ENCODE measurements at places on chromosomes 2 and 18. TPM values are rescaled to one million over a fixed set of nuclear protein-coding genes. Genes with fewer than 3 reads are reported as not detected.

IRS1 gene
- 7.4 TPM for total RNA-seq

SLC5A7 gene
- 0.05 TPM for total RNA-seq

GRCh38 chr2:207229161-207229560 is 63.4 kb upstream of the KLF7 start:
- H3K4me3 ChIP-seq, result no peak overlapping the region
- DNase-seq, result no peak
- H3K27me3 ChIP-seq, result no peaks in the 10 kb centered on the region
- H3K27ac ChIP-seq, result no peak overlapping the region

GRCh38 chr18:28576941-28577340 is 400.0 kb upstream of the CDH2 start:
- no peak overlapping the region for H3K27ac ChIP-seq
- H3K27me3 ChIP-seq, result no peaks in the 10 kb centered on the region
- H3K4me1 ChIP-seq, result no peaks in the 10 kb centered on the region
- no peak for DNase-seq
- H3K4me3 ChIP-seq, result no peak overlapping the region

- H3K36me3 ChIP-seq, result no peaks in the 10 kb centered on the region
- H3K27ac ChIP-seq, result no peak overlapping the region
- H3K27me3 ChIP-seq, result peaks cover 3% of the 10 kb centered on the region
- no peak overlapping the region for H3K4me3 ChIP-seq
- H3K4me1 ChIP-seq, result no peaks in the 10 kb centered on the region
Measured at GRCh38 chr2:235553291-235553690, 59.4 kb downstream of the AGAP1 start.

DNA sequence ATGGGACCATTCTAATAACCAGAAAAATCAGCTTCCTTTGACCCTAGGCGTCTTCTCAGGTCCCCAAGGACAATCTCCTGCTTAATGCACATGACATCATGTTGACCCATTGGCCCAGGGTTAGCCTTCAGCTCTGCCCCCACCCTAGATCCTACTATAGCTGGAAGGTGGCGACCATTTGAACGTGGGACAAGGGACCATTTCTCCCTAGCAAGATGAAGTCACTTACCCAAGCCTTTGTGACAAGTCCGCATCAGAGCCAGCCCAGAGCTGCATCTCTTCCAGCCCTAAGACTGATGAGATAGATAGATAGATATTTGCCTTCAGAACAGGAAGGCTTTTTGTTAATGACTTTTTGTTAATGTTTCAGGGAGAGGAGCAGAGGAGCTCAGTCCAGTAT is 28.2 kb upstream of the TAF1B start:
- no peak overlapping the region for H3K27ac ChIP-seq
- no peak for DNase-seq
- no peak overlapping the region for H3K4me3 ChIP-seq

- no peaks in the 10 kb centered on the region for H3K27me3 ChIP-seq
- no peaks in the 10 kb centered on the region for H3K4me1 ChIP-seq
- H3K27ac ChIP-seq, result no peak overlapping the region
- H3K36me3 ChIP-seq, result no peaks in the 10 kb centered on the region
- no peak overlapping the region for H3K4me3 ChIP-seq
- no peak for DNase-seq
Measured at GRCh38 chr2:162149940-162150339, 2.1 kb downstream of the GCG start.

NEU2 gene
- not detected for total RNA-seq

MERTK gene
- 5.7 TPM for total RNA-seq

DNA sequence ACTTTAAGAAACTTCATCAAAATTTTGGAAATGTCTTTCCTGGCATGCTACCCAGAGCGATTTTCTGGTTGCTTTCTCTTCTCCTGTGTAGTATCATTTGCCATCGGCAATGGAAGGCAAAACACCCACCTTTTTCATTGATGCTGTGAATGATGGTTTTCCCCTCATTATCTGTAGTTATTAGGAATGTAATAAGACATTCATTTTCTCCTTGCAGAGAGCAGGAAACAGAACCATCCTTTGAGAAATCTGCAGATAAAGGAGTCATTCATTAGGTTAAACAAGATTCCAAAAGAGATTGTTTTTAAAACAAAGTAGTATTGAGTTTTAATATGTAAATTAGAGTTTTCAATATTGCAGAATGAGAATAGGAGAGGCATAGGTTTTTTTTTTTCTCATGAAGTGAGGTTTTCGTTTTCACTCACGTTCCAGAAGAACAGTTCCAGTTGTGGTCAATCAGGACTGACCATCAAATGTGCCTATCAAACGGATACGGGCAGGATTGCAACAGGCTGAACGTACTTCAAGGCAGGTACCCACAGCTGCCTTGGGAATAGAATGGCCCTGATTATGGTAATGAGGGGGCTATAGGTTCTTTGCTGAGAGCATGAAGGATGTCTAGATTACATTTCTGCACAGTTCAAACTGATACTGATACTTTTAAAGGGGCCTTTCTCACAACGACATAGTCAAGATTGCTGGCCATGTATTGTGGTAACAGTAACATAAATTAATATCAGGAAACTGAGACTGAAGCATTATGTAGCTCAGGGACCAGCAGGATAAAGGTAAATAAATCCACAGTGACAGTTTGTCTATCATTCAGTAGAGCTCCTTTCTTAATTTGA is 49.8 kb upstream of the PLA2R1 start:
- no peaks in the 10 kb centered on the region for H3K4me1 ChIP-seq
- H3K27me3 ChIP-seq, result no peaks in the 10 kb centered on the region
- DNase-seq, result no peak
- H3K27ac ChIP-seq, result no peak overlapping the region
- no peaks in the 10 kb centered on the region for H3K36me3 ChIP-seq

DNA sequence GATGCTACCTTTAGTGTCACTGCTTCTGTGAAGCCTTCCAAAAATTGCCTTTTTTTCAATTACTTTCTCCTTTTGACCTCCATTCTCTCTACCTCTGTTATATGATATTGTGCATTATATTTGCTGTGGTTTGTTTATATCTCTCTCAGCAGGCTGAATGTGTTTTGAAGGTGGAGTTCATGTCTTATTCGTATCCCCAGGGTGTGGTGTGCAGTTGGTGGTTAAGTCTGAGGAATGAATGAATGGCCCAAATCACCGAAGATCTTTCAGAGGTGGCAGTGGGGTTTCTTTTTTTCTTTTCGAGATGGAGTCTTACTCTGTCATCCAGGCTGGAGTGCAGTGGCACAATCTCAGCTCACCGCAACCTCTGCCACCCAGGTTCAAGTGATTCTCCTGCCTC is 53.5 kb upstream of the MAP4K3 start:
- no peak for DNase-seq
- no peaks in the 10 kb centered on the region for H3K36me3 ChIP-seq
- H3K4me3 ChIP-seq, result no peak overlapping the region
- H3K27me3 ChIP-seq, result no peaks in the 10 kb centered on the region
- H3K4me1 ChIP-seq, result no peaks in the 10 kb centered on the region
- no peak overlapping the region for H3K27ac ChIP-seq

PRLH gene
- not detected for total RNA-seq

GRCh38 chr2:119222863-119223520 is 642 bp upstream of the STEAP3 start:
- no peaks in the 10 kb centered on the region for H3K4me1 ChIP-seq
- H3K27ac ChIP-seq, result no peak overlapping the region
- no peak overlapping the region for H3K4me3 ChIP-seq
- no peak for DNase-seq

- no peaks in the 10 kb centered on the region for H3K27me3 ChIP-seq
- no peak overlapping the region for H3K4me3 ChIP-seq
- H3K4me1 ChIP-seq, result no peaks in the 10 kb centered on the region
- DNase-seq, result no peak
- no peaks in the 10 kb centered on the region for H3K36me3 ChIP-seq
- H3K27ac ChIP-seq, result no peak overlapping the region
Measured at GRCh38 chr2:236824836-236825235, 255.2 kb downstream of the ACKR3 start.

- H3K27ac ChIP-seq, result no peak overlapping the region
- H3K4me1 ChIP-seq, result no peaks in the 10 kb centered on the region
- H3K4me3 ChIP-seq, result no peak overlapping the region
- H3K27me3 ChIP-seq, result no peaks in the 10 kb centered on the region
- H3K36me3 ChIP-seq, result no peaks in the 10 kb centered on the region
Measured at GRCh38 chr2:210839450-210839849, 283.1 kb downstream of the CPS1 start.

DNA sequence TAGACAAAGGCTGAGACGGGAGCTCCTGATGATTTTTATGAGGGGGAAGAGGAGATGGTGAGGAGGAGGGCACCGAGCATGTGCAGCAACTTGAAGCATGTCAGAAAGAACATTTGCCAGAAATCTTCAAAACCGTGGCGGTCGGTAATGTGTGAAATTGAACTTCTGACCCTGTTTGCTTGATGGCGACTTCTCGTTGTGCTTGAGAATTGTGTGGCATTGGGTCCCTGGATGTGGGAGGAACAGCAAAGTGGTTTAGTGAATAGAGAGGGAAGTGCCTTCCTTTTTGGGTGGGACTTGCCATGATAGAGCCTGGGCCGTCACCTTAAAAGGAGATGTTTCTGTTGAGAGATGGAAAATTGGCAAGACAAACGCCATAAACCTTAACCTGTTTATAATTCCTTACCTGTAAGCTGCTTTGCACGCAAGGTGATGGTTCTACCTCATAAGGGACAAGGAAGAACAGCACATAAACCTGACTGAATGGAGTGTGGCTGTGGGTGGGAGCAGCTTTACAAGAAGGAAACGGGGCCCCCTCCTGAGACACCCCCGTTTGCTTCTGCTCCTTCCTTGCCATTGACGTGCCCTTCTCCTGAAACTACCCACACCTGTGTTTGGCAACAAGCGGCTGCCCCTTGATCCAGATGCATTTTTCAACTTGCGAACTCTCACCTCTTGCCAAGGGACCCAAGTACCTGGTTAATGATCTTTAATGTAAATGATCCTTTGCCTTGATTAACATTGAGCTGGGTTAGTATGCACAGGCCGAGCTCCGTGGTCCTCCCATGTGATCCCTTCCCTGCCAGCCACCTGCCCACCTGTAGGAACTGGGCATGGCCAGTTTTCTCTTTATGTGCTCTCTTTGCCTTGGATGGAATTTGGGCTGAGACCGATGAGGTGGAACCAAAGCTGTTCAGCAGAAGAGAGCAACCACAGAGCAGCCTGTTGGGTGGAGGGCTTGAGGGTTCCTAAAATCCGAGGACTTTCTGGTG is 153.2 kb downstream of the NEDD4L start:
- H3K4me1 ChIP-seq, result no peaks in the 10 kb centered on the region
- no peaks in the 10 kb centered on the region for H3K36me3 ChIP-seq
- no peaks in the 10 kb centered on the region for H3K27me3 ChIP-seq
- H3K4me3 ChIP-seq, result no peak overlapping the region
- DNase-seq, result no peak
- no peak overlapping the region for H3K27ac ChIP-seq

DUSP2 gene
- 60.0 TPM for total RNA-seq

- H3K27me3 ChIP-seq, result no peaks in the 10 kb centered on the region
- DNase-seq, result no peak
- no peak overlapping the region for H3K4me3 ChIP-seq
- no peaks in the 10 kb centered on the region for H3K4me1 ChIP-seq
Measured at GRCh38 chr2:173654896-173655265, 300.2 kb downstream of the CDCA7 start.

ZNF892 gene
- total RNA-seq, result 5.3 TPM

- H3K27ac ChIP-seq, result no peak overlapping the region
- H3K36me3 ChIP-seq, result no peaks in the 10 kb centered on the region
- no peak overlapping the region for H3K4me3 ChIP-seq
- DNase-seq, result no peak
- H3K27me3 ChIP-seq, result no peaks in the 10 kb centered on the region
Measured at GRCh38 chr2:159506764-159507440, 109.4 kb downstream of the BAZ2B start.

GRCh38 chr2:96864343-96865091 is 5.4 kb downstream of the SEMA4C start:
- H3K4me3 ChIP-seq, result no peak overlapping the region
- H3K4me1 ChIP-seq, result peaks cover 35% of the 10 kb centered on the region
- peaks cover 3% of the 10 kb centered on the region for H3K36me3 ChIP-seq

GRCh38 chr18:9042766-9043481 is 59.6 kb upstream of the NDUFV2 start:
- no peaks in the 10 kb centered on the region for H3K27me3 ChIP-seq
- H3K4me1 ChIP-seq, result no peaks in the 10 kb centered on the region
- no peak overlapping the region for H3K27ac ChIP-seq

RGPD4 gene
- 0.19 TPM for total RNA-seq

GRCh38 chr2:194363878-194364277 is 1293.1 kb upstream of the SLC39A10 start:
- no peaks in the 10 kb centered on the region for H3K4me1 ChIP-seq
- no peak overlapping the region for H3K27ac ChIP-seq
- H3K4me3 ChIP-seq, result no peak overlapping the region
- H3K36me3 ChIP-seq, result no peaks in the 10 kb centered on the region
- DNase-seq, result no peak

GRCh38 chr2:10524341-10524740 is 76.2 kb upstream of the ODC1 start:
- no peaks in the 10 kb centered on the region for H3K27me3 ChIP-seq
- H3K36me3 ChIP-seq, result no peaks in the 10 kb centered on the region
- no peak overlapping the region for H3K4me3 ChIP-seq
- H3K4me1 ChIP-seq, result no peaks in the 10 kb centered on the region
- H3K27ac ChIP-seq, result no peak overlapping the region

GRCh38 chr2:96413323-96413722 is 77.8 kb downstream of the NCAPH start:
- no peaks in the 10 kb centered on the region for H3K27me3 ChIP-seq
- no peak overlapping the region for H3K27ac ChIP-seq
- H3K4me1 ChIP-seq, result peaks cover 6% of the 10 kb centered on the region
